T-helper 17 cell (primary cell): ENCODE measurements at places on chromosomes 4 and X.

GRCh38 chr4:123698556-123698955 is 302.0 kb downstream of the SPRY1 start:
- no peak for DNase-seq

DNA sequence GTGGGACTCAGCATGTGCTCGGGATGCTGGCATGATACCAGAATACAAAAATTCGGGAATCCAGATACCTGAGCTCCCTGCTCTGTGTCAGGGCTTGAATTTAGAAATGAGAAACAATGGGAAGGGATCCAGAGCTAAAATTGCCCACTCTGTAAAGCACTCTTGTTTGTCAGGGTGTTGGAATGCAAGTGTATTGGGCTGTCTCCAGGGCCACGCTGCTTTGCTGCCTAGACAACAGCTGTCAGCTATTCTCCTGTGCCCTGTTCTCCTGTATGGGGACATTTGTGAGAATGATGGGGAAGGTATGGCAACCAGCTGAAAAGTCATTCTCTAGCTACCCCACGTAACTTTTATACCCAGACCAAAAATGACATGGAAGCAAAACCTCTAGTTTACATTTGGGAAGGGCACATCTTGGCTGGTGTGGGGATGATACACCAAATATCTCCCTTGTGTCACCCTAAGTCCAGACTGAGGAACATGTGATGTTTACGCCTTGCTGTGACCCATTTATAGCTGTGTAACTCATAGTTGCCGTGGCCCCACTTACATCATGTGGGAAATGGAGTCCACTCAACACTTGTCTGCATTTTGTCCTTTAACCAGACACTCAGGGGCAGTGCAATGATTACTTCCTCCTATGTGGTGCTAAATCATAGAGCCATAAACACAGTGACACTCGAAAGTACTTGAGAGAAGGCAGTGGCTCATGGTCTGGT is 46.6 kb downstream of the SMPX start:
- no peak for DNase-seq

- no peak for DNase-seq
Observed at GRCh38 chr4:2743518-2744445, 12.4 kb downstream of the TNIP2 start.

GRCh38 chr4:82667761-82668480 is 106.1 kb upstream of the TMEM150C start:
- DNase-seq: no peak

- no peak for DNase-seq
Observed at GRCh38 chr4:87196927-87197326, 23.5 kb downstream of the KLHL8 start.

DNA sequence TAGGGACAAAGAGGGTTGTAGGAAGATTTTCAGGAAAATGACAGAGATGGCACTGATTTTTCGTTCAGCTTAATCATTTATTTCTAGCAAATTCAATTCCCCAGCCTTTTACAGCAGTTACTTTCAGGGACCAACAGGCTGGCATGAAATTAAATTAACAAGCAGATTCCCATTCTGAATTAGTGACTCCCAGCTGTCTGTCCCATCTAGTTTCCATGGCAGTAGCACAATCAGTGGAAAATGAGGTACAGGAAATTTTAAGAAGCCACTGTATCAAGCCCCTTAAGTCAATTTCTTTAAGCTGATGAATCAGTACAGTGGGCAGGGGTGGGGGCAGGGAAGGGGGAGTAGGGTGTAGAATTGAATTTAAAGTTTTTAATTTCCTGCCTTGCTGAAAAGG is 121.1 kb upstream of the TEX13C start:
- DNase-seq: no peak

- no peak for DNase-seq
Observed at GRCh38 chrX:55326985-55327384, 62.3 kb upstream of the PAGE3 start.

- no peak for DNase-seq
Observed at GRCh38 chr4:133513901-133514300, 364.8 kb downstream of the PCDH10 start.

- no peak for DNase-seq
Observed at GRCh38 chr4:55079451-55080173, 45.8 kb downstream of the KDR start.

DNA sequence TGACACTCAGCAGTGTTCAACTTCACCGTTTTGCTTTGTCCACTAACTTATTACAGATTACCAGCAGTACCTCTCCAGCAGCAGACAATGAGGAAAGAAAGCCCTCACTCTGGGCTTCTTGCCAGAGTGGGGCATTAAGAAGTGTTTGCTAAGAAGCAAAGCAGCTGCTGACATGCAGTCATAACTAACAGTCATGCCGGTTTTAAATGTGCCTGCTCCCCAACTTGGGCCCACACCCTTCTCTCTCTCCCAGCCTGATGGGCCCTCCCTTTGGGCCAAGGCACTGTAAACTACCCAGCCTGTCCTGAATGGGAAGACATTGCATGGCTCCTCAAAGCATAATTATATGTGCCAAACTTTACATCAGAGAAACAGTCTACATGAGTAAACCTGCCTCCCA is 54.6 kb upstream of the HHIP start:
- DNase-seq: no peak

DNA sequence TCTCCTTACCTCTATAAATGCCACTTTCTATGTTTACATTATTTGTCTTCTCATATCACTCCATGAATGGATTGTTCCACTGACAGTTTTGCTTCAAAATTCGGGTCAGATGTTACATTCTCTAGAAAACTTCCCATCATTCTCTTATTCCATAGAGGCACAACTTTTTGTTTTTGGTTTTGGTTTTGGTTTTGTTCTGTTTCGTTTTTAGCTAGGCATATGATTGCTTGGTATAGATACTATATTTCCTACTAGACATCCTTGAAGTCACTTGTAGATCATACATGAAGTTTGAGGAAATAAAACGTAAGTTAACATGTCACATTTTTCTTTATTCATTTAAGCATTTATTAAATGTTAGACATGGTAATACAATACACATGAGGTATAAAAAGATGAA is 961.0 kb downstream of the PCDH18 start:
- no peak for DNase-seq

- no peak for DNase-seq
Observed at GRCh38 chrX:38515291-38515690, 46.1 kb upstream of the TSPAN7 start.

DNA sequence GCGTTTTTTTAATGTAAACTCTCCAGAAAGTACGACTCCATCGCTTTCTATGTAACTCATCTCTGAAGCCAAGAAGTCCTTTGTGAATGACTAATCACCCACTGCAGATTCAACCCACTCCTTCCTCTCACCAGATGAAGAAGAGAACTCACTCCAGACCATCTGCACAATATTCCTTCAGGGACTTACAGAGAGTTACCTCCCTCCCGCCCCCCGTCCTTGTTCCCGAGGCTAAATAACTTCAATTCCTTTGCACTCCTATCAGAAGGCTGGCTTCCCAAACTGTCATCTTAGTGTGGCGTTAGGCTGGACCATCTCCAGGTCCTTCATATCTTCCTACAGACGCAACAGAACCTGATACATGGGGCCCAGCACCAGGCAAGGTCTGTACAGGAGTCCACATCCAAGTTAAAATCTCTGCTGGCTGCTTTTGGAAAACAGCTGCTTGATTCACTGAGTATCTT is 82.4 kb downstream of the AFAP1 start:
- DNase-seq: no peak

DNA sequence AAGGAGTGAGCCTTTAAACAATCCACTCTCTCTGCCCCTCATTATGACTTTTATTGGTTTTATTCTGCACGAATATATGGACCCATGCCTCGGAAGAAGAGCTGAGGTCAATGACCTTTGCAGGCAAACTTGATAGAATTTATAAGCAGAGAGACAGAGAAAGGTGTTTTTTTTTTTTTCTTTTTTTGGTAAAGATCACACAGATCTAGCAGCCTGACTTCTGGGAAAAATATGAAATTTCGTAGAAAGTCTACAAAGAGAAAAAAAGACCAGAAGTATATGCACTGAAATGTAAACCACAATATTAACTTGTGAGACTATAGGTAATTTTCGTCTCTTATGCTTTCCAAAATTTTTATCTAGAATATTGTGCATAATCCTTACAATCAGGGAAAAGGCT is 61.6 kb downstream of the LEF1 start:
- DNase-seq: no peak

DNA sequence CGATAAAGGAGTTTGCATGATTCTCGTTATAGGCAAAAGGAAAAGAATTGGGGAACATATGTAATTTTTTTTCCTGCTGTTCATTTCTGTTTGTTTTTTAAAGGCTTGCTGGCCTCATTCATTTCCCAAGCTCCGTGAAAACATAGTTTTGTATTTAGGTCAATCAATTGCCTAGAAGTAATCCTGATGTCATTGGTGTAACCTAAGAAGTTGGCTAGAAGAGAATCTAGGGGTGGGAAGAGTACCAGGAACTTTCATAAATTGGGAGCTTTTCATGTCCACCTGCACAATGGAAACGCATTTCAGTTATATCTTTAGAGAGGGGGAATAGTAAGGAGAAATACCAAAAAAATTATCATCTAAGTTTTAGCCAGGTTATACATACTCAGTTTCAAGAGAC is 3.8 kb downstream of the RAPGEF2 start:
- DNase-seq: no peak

DNA sequence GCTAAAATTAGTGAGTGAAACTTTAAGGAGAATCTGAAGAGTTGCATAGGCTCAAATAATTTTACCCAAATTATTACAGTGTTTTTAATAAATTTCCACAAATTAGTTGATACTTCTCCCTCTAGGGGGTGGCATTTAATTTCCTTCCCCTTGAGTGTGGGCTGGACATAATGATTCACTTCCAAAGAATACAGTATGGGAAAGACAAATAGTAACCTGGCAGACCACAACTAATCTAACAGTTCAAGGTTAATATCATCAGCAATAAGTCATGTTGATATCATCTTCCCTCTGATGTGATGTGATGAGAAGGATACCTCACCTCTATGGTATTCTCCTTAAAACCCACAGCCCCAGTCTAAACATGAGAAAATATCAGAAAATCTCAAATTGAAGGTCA is 15.5 kb downstream of the PFKFB1 start:
- DNase-seq: no peak

DNA sequence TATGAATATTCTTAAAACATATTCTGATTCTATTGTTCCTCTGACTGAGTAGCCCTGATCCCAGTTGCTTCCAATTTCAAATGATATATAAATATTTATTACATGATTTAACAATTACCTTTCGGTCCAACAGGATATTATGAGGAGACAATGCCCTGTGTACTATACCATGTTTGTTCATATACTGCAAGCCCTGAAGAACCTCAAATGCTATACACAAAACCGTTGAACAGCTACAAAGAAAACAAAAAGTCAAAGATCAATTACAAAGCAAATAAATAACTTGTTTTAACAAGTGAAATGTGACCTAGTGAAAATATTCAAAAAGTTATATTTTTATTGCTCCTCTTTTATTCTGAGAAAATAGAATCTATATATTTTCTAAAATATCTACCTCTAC is 54.0 kb downstream of the TBCK start:
- DNase-seq: no peak

- no peak for DNase-seq
Observed at GRCh38 chr4:104393655-104394324, 100.9 kb downstream of the CXXC4 start.

DNA sequence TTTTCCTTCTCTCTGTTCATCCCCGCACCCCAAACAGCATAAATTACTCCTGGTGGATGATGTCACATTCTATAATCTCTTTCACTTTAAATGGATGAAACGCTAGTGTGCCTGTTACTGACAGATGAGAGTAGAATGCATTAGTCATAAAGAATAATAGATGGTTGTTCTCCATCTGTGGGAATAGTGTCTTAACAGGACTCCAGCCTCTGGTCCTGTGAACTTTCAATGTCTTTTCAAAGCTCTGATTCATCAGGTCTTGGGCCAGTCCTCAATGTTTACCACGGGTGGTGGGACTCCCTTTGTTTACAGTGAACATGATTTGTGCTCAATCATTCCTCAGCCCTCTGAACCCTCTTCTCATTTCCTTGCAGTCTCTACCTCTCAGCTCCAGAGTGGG is 182.6 kb downstream of the GABRB1 start:
- DNase-seq: no peak

GRCh38 chr4:71828470-71828869 is 44.6 kb upstream of the GC start:
- no peak for DNase-seq

DNA sequence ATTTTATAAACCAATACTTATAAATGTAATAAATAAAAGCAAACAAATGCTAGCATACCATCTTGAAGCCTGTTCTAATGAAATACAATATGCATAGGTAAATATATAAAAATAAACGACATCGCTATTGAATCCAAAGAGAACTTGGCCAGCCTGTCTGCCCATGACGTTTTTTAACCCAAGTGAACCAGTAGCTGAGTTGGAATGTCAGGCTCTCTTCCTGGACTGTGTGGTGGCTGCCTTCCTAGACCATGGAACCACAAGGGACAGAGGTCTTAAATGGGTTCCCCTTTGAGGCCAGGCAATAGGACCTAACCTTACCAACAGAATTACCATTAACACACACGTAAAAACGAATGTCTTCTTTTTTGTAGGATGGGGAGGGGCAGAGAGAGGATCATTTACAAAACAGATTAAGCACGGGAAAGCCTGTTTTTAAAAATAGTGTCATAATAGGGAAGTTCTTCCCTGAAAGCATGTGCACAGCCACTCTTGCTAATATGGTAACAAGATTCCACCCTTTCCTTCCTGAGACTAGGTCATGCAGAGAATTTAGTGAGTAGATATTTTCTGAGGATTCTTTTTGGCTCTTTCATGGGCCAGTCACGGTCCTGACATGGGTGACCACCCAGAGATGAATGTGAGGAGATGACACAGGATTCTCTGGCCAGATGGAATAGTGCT is 69.4 kb upstream of the ACSL1 start:
- DNase-seq: no peak

- DNase-seq: peak; percentile 46
Observed at GRCh38 chr4:2042204-2042946, 16.8 kb upstream of the NAT8L start.

DNA sequence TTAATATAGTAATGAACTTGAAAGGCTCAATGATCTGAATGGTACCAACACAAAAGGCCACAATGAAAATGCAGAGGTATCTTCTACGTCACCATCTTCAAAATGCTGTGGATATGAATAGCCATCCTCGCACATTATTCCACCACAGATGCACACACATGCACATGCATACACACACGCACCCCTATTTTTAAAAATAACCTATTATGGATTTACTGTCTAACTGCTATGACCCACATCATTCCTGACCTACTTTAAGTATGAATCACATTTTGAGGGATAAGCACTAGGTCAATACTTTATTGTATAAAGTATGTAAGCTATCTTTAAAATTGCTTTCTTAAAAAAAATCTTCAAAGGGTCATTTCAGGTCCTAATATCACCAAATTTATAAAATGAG is 24.4 kb upstream of the CORIN start:
- no peak for DNase-seq

GRCh38 chrX:39675619-39676018 is 422.1 kb downstream of the BCOR start:
- no peak for DNase-seq

DNA sequence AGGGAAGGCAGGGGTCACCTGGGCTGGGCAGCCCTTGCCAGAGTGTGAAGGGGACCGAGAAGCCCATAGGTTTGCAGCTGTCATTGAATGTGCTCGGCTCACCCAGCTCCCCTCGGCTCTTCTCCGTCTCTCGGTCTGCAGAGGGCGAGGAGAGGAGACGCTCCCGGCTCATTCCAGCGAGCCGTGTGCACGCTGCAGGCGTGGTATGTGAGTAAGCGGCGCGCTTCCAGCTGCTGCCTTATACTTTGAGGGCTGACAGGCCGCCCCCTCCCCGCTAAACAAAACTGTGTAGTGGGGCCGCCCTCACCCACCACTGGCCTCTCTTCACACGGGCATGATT is 23.0 kb upstream of the BCORL1 start:
- DNase-seq: no peak

- DNase-seq: no peak
Observed at GRCh38 chr4:39994406-39994805, 16.7 kb upstream of the PDS5A start.
